ENCODE measurements at places on chromosomes 16 and 17.

- no peak for DNase-seq
Measured at GRCh38 chr16:89052890-89053724, 40.5 kb upstream of the ACSF3 start.

- no peak for DNase-seq
Measured at GRCh38 chr17:79164913-79165695, 90.5 kb downstream of the ENGASE start.

- DNase-seq: no peak
Measured at GRCh38 chr16:83878838-83879237, 20.1 kb upstream of the MLYCD start.

DNA sequence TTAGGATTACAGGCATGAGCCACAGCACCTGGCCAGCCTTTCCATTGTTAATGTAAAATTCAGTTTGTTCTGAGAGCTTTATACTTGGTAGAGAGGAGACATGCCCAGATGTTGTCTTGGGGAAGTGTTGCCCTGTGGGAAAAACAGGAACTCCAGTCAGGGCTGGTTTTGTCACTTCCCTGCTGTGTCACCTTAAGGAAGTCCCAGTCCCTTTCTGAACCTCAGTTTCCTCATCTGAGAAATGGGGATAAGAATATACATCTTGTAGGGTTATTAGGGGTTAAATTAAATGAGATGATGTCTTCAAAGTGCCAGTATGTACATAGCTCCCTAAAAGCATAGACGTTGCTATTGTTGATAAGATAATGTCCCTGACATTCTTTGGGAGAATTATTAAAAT is 25.3 kb downstream of the CLEC16A start:
- DNase-seq: no peak

GRCh38 chr17:49926886-49927285 is 42.1 kb upstream of the DLX4 start:
- no peak for DNase-seq

- no peak for DNase-seq
Measured at GRCh38 chr16:73565263-73565662, 517.3 kb upstream of the ZFHX3 start.

GRCh38 chr17:34728771-34729310 is 149.5 kb downstream of the TMEM132E start:
- DNase-seq: no peak

GRCh38 chr16:85179344-85180046 is 67.2 kb upstream of the CIBAR2 start:
- no peak for DNase-seq

DNA sequence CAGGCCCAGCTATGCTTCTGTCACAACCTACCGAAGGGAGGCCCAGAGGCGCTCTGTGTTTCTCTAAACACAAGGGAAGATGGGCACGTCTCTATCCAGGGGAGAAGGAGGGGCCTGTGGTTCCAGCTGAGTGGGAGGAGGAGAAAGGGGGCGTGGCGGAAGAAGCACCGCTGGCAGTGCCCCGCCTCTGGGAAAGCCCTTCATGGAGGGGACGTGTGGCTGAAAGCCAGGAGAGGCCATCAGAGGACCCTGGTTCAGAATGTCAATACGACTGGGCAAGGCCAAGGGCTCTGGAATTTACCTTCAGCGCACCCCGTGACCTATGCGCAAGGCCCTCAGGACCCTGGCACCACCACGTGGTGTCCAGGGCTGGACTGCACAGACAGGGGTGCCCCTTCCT is 12.3 kb upstream of the SLC38A8 start:
- no peak for DNase-seq

DNA sequence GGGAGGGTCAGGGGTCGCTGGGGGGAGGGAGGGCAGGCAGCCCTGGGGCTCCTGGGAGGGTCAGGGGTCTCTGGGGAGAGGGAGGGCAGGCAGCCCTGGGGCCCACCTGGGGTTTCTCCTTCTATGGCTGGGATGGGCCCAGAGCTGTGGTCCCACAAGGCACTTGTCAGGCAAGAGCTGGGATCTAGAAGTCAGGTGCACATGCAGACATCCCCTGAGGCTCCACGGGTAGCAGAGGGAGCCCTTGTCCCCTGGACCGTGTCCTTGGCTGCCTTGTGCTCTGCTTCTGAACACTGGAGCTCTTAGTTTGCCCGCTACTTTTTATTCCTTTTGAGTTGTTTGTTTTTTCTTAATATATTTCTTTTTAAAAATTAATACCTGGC is 1.8 kb downstream of the TUBB3 start:
- no peak for DNase-seq

GRCh38 chr17:50046179-50046578 is 9.7 kb upstream of the ITGA3 start:
- DNase-seq: no peak

- no peak for DNase-seq
Measured at GRCh38 chr16:66840883-66841282, 3.3 kb upstream of the CA7 start.
